ENCODE measurements at places on chromosomes 5 and 9. TPM values are rescaled to one million over a fixed set of nuclear protein-coding genes. Genes with fewer than 3 reads are reported as not detected.

The EGR1 gene
- total RNA-seq: 1.6 TPM

The TMEM8B gene
- 2.8 TPM for total RNA-seq

The KIF24 gene
- 0.74 TPM for total RNA-seq

DNA sequence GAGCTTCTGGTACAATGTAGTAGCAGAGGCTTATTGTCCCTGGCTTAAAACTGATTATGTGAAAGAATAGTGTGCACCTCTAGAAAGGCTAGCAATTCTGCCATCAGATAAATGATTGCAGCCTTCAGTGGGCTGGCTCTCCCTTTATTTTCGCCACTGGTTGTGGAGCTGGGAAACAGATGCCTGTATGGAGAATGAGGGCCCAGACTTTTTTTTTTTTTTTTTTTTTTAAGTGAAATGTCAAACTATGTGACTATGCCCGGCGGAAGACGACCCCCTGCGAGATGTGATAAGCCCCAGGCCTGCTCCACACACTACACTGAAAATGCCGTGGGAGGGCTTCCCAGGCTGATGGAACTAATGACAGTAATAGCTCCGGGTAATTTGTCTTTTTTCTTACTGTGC, 28.7 kb downstream of the ISL1 start:
- DNase-seq: no peak

- peak; percentile 87 for DNase-seq
Measured at GRCh38 chr9:109792951-109793546, 13.1 kb downstream of the PALM2AKAP2 start.

DNA sequence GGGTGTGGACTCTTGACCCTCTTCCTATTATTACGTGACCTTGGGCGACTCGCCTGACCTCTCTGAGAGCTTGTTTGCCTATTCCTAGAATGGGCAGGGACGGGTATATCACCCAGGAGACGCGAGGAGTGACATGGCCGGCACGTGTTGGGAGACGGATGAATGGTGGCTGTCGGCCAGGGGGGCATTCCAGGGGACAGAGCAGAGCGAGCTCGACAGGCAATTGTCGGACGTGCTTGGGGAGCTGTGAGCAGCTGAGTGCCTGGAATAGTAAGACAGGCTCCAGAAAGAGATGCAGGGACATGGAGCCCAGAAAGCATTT, 29.3 kb upstream of the UNC5A start:
- DNase-seq: no peak

- peak; percentile 99 for DNase-seq
Measured at GRCh38 chr9:16705111-16705604, 165.3 kb downstream of the BNC2 start.
